ENCODE measurements at places on chromosomes 13 and 19.

GRCh38 chr13:97275776-97276501 lies 53.8 kb downstream of the MBNL2 start:
- no peak for DNase-seq

DNA sequence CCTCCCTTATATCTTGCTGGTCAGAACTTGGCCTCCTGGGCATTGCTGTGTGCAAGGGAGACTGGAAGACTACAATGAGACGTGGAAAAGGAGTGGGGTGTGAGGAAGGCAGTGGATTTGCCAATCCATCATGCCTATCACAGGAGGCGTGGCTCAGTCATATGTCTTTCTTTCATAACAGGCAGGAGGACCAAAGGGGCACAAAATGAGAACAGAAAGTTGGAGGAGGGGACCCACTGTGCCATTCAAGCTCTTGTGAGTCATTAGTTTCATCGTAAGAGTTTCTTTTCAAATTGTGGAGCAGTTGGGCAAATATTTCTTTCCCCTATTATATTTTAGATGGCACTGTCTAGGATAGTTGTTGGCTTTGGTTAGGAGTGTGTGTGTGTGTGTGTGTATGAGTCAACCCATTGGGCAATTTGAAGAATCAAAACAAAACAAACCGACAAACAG lies 471.5 kb downstream of the TSHZ3 start:
- DNase-seq = no peak

GRCh38 chr19:56245121-56245740 lies 27.3 kb upstream of the EDDM13 start:
- no peak for DNase-seq

DNA sequence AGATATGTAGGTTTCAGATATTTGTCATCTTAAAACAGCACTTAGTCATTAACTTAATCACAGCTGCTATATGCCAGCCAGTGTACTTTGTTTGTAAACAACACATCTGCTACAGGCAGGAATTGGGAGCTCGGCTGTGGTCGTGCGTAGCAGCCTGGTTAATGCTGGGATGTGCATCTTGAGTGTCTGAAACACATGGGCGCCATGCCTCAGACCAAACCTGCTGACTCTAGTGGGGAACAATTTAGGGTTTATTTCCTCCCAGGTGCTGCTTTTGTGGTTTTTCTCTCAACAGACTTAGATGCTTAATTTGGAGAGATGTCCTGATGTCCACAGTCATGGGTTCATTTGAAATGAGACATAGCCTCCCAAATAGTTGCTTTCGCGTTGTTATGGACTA lies 238.5 kb upstream of the TMTC4 start:
- no peak for DNase-seq

DNA sequence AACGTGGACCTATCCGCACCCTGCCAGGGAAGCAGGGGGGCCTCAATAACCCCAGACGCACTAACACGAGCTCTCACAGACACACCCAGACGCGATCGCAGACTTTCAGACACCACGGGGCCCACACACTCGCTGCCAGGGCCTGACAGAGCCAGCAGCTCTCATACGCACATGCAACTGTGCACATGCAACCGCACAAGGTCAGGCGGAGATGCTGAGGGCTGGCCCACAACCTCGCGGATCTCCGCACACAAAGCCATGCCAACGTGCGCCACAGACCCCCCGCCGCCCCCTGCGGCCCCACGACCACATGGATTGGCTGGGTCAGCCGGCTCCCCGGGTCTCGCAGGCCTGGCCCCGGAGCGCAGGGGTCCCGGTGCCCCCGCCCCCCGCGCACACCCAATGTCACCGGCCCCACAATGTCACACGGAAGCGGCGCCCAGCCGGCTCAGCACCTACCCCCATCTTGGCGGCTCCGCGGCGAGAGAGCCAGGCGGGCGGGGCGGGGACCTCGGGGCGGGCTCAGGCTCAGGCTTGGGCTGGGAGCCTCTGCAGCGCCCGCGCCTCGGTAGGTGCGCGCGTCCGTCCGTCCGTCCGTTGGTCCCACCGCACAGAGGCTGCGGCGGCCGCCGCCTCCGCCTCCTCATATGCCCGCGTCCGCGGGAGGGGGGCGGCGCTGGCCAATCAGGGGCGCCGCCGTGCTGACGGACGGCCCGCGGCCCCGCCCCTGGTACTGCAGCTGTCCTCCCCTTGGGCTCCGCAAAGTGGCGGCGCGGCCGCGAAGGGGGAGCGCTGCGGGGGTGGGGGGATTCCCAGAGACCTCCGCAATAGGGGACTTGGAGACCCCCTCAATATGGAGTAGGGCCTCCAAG lies at the start of gene ATP1A3:
Gene ATP1A3 (minus strand): TSS at position 619 of the 872 bp plus-strand sequence. CDS start 154 bp downstream, at position 465.
- DNase-seq = no peak

DNA sequence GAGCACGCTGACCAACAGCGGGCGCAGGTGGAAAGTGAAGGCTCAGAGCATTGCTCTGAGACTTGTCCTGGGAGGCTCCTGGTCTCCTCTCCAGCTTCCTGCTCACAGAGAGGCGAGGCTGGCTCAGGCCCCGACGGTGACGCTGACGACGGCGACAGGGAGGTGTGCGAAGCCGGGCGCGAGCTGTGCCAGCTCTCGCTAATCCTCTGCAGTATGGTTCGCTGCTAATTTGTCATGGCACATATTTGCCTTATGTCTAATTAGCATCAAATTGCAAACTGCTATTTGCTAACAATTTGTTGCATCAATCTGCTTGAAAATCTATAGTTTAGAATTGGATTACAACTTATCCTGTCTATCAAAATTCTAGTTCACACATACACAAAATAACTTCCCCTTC lies 469.8 kb upstream of the ZNF507 start:
- DNase-seq = no peak

DNA sequence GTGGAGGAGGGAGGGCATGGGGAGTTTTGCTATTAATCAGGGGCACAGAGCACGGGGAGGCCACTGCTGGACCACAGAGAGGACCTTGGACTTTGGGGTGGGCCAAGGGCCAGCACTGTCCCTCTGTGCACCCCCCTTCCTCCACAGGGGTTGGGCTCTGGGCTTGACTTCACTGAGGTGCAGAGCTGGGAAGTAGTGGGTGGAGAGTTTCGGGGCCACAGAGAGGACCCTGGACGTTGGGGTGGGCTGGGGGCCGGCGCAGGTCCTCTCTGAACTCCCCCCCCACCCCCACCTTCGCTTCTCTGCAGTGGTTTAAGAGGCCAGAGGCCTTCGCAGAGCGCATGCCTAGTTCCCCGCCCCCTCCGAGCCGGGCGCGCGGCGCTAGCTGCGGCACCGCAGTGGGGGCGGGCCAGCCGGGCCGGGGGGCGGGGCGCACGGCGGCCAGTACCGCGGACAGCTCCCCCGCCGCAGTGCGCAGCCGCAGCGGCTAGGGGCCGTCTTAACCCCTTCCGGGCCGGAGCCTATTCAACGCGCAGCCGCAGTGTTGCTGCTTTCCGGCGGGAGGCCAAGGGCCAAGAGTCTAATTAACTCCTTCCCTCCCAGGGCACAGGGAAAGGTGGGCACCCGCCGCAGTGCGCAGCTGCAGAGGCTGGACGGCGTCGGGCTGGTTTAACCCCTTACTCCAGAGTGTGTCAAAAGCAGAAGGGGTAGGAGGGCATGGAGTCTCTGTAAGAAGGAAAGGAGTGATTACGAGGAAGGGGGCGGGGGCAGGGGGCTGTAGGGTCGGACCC lies 3.7 kb downstream of the KCNC3 start:
- DNase-seq = peak; percentile 82

DNA sequence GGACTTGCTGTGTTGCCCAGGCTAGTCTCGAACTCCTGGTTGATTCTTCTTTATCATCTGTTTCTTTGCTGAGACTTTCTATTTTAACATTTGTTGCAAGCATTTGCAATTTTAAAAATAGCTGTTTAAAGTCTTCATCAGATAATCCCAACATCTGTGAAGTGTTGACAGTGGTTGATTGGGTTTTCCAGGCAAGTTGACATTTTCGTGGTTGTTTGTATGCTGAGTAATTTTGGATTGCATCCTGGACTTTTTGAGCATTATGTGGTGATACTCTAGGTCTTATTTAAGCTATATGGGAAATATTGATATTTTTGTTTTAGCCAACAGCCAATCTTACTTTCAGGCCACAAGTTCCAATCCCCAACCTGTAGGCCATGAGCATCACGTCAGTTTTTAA lies 25.1 kb downstream of the AP1M1 start:
- DNase-seq = no peak

DNA sequence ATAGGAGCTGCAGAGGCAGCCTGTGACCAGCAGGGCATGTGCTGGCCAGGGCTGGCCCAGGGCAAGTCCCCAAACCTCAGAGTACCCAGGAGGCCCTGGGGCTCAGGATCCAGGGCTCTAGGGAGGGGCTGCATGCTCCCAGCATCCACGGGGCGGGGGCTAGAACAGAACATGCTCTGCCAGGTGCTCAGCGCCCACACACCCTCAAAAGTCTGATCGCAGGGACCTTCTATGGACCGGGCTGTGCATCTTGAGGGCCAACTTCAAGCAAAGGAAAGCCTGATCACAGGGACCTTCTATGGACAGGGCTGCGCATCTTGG lies 33.5 kb downstream of the ELL start:
- no peak for DNase-seq

DNA sequence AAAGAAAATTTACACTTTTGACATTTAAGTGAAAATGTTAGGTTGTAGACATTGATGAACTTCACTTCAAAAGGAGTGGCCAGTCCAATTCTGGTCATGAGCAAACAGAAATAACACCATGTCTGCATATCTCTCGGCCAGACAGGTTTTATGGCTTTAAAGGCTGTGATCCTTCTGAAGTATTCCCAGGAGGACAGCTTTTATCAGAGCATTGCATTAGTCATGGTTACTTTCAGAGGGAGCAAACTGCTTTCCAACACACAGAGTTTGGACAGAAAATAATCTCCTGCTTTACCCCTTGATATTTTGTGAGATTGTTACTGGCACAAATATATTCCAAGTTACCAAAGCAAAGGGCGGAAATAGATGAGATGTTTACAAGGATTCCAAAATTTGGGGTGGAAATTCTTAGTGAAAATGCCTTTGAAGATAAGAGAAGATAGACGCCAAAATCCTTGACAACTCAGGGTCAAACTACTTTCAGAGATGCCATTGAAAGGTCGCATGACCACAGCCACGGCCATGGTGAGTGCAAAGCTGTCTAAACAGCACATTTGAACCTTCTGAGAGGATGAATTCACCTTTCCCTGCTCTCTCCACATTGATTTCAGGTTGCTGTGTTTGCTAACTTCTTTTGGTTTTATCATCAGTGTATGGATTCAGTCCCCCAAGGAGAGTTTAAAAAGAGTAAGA lies 584.5 kb upstream of the SGCG start:
- peak; percentile 46 for DNase-seq

DNA sequence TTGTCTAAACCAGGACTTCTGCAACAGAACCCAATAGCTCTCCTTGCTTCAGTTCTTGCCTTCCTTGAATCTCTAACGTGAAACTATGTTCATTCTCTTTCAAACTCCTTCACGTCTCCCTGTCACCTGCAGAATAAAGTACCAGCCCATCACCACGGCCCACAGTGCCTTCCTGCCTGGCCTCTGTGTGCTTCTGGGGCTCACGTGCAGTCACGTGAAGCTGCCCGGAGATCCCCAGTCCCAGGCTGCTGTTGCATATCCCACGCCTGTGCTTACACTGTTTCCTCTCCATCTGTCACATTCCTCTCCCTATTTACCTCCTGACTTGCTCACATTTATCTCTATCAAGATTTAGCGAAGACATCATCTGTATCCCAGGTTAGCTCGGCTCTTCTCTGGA lies 102.8 kb downstream of the STARD13 start:
- no peak for DNase-seq

- DNase-seq = no peak
Observed at GRCh38 chr13:24290280-24290932, 19.0 kb upstream of the C1QTNF9 start.

GRCh38 chr19:10648360-10648759 lies 5.8 kb upstream of the ILF3 start:
- DNase-seq = no peak

GRCh38 chr19:2638417-2638940 lies 64.0 kb downstream of the GNG7 start:
- DNase-seq = no peak

GRCh38 chr19:13036366-13036976 lies 41.2 kb downstream of the NFIX start:
- peak; percentile 76 for DNase-seq

DNA sequence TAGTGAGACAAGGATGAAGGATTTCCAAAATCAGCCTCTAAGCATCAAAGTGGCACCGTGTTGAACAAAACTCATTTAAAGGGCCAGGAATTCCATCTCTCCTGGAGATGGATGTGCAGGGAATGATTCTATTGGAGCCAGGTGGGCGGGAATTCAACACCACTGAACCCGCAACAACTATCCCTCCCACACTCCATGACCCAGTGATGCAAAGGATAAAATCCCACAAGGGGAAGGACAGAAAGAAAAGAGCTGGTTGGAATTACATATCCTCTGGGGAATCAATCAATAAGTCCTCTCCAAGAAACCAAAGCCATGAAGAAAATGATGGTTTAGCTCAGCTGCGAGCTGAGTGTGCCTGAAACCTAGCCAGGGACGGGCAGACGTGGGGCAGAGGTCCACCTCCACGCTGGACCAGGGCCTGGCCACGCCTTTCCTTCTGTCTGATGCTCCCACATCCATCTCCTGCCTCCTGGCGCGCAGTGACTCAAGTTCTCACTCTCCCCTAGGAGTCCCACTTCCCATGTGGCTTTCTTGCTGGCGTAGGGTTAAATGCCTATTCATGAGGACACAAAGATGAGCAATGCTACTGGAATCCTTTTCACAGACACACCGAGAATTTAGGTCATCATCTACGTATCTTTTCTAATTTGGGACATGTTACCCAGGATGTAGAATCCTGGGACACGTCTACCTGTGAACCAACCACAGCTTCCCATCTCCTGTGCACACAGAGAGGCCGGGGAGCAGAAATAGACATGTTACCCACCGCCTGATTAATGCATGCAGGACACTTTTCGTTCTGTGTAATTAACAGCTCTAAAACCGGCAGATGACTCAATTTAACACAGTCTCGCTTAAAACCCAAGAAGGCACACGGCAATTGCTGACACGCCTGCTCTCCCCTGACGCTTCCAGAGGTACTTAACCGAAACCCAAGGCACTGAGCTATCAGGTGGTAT lies 48.6 kb downstream of the PEPD start:
- no peak for DNase-seq

DNA sequence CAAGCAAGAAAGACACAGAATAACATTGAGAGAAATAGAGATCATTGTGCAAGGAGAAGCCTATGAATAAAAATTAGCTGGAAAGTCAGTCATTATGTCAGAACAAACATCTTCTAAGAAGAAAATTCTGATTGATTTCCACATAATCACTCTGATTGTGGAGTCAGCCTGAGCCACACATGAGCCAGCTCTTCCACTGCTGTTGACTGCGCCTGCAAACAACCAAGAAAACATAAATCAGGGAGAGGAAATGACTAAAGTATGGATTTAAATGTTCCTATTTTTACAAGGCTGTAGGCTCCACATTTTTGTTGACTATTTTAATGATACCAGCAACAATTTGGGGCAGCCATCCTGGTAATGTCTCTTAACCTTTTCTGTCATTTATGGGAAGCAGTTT lies 962.3 kb downstream of the EFNB2 start:
- no peak for DNase-seq
